ENCODE measurements at places on chromosomes 3 and 15. TPM values are rescaled to one million over a fixed set of nuclear protein-coding genes. Genes with fewer than 3 reads are reported as not detected.
A peak's percentile ranks its signal among the peaks of the same experiment; 100 is the strongest.

The CHRD gene
- 12.4 TPM for polyA plus RNA-seq

The NR2E3 gene
- polyA plus RNA-seq, result 0.26 TPM

The SNTN gene
- not detected for polyA plus RNA-seq

The CD276 gene
- polyA plus RNA-seq, result 172 TPM

The MYZAP gene
- polyA plus RNA-seq, result 4.0 TPM

The MED12L gene
- 2.7 TPM for polyA plus RNA-seq

The C3orf20 gene
- polyA plus RNA-seq, result 0.10 TPM

GRCh38 chr3:16290827-16291196, 25.8 kb downstream of the OXNAD1 start:
- DNase-seq, result no peak

DNA sequence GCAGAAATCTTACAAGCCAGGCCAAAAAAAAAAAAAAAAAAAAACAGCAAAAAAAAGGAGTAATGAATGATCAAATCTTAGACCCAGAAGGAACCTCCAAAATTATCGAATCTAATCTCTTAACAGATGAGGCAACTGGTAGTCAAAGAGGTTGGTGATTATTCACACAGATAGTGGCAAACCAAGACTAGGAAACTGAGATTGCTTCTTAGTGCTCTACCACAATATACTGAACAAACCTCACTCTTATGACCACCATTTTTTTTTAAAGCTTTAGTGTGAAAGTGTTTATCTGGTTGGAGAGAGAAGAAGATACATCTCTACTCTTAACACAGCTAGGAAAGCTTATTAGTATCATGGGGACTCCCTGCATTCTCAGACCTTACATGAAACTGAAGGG, 17.3 kb downstream of the ATOSA start:
- no peak for DNase-seq

DNA sequence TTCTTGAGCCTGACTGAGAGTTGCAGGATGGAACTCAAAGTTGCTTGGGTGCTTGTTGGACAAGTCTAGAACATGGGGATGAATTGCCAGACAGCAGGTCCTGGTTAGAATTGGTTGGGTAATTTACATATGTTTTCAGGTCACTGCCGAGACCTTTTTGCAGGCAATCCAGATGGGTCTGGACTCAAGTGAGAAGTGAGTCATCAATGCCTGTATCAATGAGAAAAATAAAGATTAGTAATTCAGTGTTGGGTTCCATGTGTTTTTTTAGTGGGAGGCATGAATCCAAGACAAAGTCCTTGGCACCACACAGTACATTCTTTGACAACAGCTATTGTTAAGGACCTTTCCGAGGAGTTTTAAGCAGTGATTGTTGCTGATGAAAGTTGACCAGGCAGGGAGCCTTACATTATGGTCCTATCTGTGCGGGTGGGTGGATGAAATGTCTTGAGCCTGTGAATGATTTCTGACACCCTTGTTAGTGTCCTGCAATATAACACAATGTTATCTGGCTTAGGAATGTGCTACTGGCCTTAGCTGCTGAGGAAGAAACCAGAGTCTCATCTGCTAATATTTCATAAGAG, 77.7 kb downstream of the CRYGS start:
- DNase-seq, result no peak

GRCh38 chr3:129046732-129047552, 13.6 kb upstream of the GP9 start:
- no peak for DNase-seq

- no peak for DNase-seq
Observed at GRCh38 chr15:29448320-29448719, 178.7 kb upstream of the NSMCE3 start.

DNA sequence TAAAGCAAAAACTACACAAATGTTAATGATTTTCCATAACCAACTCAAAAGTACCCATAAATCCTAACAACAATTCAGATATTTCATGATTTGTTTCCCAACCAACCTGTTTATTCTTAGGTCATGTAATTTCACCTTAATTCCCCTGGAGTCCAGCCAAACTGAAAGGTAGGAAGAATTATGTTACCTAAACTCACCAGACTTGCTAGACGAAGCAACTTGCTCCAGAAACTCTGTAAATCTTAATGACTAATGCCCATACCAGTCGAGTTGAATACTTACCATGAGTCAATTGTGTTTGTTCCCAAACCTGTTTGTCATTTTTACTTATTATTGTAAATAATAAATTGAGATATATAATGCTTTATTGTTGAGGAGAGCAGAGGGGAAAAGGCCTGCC, 1030.0 kb downstream of the TBL1XR1 start:
- peak; percentile 15 for DNase-seq

DNA sequence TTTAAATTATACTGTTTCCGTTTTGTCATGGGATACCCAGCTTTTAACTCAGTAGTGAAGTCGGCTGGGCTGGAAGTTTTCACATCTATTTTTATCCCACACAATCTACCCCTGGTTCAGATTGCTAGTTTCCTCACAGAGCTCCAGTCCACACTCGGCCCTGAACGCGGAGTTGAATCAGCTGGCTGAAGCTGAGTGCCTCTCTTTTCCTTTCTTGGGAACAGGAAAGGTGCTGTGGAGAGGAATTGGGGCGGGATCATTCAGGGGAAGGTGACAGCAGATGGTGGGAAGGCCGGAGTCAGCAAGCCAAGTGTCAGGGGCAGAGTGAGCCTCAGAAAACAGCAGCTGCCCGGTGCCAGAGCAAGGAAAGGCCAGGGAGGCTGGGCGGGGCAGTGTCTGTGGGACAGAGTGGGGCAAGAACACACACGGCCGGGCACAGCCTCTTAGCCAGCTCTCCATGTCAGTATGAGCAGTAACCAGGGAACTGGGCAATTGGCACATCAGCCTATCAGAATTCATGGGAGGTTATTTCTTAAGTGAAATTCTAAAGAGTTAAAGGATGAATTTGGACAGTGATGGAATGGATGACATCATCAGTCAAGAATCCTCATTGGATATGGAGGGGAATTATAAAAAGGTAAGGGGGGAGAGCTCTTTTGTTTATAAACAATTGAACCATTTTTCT, 135.7 kb upstream of the IL12A start:
- no peak for DNase-seq

DNA sequence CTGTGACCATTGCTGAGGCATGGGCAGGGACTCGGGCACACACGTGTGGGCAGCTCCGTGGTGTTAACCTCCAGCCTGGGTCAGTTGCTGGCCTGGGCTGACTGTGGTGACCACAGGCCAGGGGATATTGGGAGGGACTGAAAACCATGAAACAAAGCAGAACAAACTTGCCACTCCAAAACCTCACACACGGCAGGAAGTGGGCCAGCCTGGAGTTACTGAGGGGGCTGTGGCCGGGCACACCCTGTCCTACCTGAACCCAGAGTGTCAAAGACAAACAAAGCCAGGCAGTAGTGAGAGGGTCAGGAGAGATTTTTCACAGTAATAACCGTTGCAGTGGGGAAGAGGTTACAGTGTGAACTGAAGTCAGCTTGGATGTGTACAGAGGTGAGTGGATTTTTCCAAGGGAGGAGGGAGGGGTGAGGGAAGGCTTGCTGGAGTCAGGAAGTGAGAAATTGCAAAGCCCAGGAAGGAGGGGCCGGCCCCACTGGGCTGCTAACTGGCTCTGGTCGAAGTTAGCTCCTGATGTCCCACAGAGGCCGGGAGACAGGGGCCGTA, 40.0 kb upstream of the ATP10A start:
- no peak for DNase-seq

GRCh38 chr3:106208251-106208650, 339.4 kb upstream of the CBLB start:
- DNase-seq, result no peak

Measured in left renal pelvis (tissue), 4 donors.